Kidney glomerular epithelial cell (primary cell): ENCODE measurements at places on chromosomes 11 and 22.

DNA sequence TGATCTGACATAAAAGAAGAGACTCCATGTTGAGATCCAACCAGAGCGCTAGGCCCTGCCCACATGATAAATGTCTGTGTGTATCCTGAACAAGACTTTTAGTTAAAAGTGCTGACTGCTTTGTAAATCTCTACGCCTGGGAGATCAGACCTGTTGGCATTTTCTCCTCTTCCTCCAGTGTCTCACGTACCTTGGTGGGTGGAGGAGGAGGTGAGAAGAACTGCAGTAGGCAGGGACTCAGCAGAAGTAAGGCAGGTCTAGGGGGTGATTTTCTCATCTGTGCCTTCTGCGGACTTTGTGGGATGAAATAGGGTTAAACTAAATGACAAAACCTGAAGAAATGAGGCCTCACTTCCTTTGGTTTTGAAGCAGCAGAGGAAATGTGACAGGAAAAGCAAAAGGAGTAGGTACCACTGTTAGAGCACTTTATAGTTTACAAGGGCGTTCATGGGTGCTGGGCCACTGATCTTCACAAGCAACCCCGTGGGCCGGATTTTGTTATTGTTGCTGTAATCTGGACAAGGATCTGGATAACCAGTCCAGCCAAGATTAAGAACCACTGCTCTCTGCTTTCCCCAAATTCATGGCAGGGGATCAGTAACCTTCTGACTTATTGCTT is 36.7 kb upstream of the PLET1 start:
- no peak for DNase-seq

- DNase-seq, result no peak
Measured at GRCh38 chr22:44818727-44819126, 66.4 kb downstream of the ARHGAP8 start.

GRCh38 chr11:130476922-130477491 is 28.6 kb downstream of the ADAMTS15 start:
- DNase-seq, result no peak

- DNase-seq, result no peak
Measured at GRCh38 chr11:64990222-64990923, 6.4 kb downstream of the BATF2 start.

DNA sequence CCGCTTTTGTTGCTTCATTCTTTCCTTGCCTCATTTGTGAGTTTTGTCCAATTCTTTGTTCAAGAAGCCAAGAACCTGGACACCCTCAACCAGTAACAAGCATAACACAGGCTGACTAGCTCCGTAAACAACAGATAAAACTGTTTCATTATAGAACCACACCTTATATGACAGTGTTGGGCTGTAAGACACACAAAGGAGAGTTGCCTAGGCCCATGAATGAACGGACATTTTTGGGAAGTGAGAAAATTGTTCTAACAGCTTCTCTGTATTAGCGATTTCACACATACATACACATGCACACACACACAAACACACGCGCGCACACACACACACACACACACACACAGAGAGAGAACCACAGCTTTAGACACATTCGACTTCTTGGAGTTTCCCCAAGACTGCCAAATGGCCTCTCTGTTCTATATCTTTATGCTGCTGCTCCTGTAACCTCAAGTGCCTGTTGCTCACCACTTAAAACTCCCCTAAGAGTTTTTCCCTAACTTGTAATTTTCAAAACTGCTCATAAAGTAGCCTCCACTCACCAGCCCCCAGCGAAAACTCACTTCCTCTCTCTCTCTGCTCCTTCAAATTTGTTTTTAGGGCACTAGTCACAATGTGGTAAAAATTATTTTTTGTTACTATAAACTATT is 35.9 kb downstream of the CTSC start:
- DNase-seq, result no peak

- DNase-seq, result no peak
Measured at GRCh38 chr22:36125434-36125833, 35.1 kb downstream of the APOL3 start.

- no peak for DNase-seq
Measured at GRCh38 chr22:37999640-38000272, 15.4 kb upstream of the SOX10 start.

GRCh38 chr11:126990716-126991480 is 9.7 kb downstream of the KIRREL3 start:
- peak; percentile 61 for DNase-seq

- DNase-seq, result no peak
Measured at GRCh38 chr11:26901162-26901561, 92.8 kb upstream of the FIBIN start.

- no peak for DNase-seq
Measured at GRCh38 chr11:12214751-12215150, 104.4 kb downstream of the MICAL2 start.

- DNase-seq, result no peak
Measured at GRCh38 chr22:45335021-45335818, 25.5 kb downstream of the FAM118A start.

DNA sequence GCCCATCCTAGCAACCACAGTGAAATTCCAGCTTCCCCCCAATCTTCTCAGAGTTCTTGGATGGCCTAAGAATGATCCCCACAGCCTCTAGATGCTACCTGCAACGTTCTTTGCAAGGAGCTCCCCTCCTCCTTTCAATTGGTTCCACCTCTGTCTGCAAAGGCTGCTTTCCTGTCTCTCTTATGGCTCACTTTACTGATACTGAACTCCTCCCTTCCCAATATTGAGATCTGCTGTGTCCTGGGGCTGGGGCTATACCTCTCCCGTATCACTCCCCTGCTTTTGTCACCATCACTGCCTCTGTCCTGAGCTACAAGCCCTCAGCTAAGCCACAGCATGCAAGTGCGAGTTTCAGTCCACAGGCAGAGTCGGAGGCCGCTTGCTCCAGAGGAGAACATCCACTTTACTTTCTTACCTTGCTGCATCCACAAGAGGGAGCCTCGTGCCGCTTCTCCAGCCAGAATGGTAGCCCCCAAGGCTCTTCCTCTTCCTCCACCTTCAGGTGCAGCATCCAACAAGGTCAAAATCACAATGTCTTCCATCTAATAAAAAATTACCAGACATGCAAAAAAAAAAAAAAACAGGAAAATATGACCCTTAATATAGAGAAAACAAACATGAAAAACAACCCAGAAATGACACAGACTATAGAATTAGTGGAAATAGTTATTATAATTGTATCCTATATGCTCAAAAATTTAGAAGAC is 48.6 kb upstream of the TMEM45B start:
- DNase-seq, result no peak

- DNase-seq, result no peak
Measured at GRCh38 chr11:128235426-128235825, 351.9 kb downstream of the ETS1 start.

GRCh38 chr11:57244911-57245310 is 7.9 kb upstream of the APLNR start:
- DNase-seq, result no peak

DNA sequence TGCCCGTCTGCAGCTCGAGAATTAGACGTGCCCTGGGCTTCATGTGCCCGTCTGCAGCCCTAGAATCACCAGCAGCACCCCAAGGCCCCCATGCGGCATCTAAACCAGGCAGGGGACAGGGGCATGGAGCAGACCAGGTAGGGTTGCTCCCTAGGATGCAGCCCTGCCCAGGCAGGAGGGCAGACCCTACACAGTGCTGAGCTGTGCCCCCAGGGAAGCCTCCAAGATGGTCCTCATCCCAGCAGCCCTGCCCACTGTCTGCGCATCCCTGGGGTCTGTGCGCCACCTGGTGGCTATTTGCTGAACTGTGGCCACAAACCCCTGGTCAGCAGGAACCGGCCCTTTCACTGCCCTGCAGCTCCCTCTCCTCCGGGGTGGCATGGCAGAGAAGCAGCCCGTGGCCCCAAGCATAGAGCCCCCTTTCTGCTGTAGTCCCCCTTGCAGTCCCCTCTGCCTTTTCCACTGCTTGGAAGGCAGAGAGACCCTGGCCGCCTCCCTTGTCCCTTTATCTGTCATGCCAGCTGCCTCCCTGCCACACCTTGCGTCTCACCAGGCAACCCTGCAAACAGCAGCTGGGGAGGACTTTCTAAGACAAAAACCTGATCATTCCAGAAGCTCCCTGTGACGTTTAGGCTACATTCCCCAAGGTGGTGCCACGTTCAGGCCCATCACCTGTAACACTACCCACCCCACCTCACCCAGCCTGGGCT is 86.6 kb downstream of the KCNQ1 start:
- DNase-seq, result no peak

GRCh38 chr11:74703211-74703610 is 28.0 kb downstream of the CHRDL2 start:
- no peak for DNase-seq

GRCh38 chr22:50468626-50469025 is 6.2 kb downstream of the SBF1 start:
- no peak for DNase-seq

GRCh38 chr11:3781423-3781822 is 15.9 kb downstream of the NUP98 start:
- DNase-seq, result no peak

GRCh38 chr22:42977569-42977968 is 37.4 kb downstream of the PACSIN2 start:
- DNase-seq, result no peak

DNA sequence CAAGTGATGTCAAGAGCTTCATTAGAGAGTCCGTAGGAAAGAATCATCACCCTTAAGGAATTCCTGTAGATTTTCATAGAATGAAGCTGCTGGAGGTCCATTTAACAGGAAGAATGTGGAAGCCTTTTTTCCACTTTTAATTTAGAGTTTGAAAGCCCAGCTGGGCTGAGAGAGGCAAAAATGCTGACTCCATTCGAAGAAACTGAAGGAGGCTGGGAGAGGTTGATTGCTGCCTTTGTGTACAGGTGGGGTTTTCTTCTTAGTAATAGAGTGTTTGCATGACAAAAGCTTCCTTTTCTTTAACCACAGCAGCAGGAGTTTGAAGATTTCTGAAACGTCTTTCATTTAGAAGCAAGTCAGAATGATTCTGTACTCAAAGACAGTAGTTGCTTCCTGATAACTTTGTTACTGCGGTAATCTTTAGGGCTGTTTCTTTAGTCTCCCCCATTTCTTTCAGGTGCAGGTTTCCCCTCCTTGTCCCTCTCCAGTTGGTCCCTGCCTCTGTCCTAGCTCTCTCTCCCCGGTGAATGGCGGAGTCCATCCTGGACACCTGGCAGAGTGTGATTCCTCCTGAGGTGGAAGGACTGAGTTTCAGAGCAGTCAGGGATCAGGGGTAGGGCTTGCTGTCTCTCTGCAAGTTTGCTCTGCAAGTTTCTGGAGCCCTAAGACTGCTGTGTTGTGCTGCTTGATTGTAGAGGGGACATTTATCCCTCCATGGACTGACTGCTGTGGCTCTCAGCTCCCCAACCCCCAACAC is 166.2 kb downstream of the LDLRAD3 start:
- DNase-seq, result no peak

DNA sequence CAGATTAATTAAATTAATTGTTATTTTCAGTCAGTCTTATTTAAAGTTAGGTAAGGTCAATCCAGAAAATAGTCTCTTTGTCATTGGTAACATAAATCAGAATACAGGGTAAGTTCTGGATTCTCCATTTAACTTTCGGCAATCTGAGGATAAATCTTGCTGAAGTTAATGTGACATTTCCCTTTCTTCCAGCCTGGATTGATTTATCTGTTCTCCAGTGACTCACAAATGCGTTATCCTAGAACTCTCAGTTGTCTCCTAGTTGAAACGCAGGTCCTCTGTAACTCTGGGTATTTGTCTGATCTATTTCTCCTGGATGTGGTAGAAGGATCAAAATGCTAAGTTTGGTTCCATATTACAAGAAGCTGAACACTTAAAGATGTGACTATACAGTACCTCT is 21.0 kb downstream of the OR51E1 start:
- DNase-seq, result no peak

DNA sequence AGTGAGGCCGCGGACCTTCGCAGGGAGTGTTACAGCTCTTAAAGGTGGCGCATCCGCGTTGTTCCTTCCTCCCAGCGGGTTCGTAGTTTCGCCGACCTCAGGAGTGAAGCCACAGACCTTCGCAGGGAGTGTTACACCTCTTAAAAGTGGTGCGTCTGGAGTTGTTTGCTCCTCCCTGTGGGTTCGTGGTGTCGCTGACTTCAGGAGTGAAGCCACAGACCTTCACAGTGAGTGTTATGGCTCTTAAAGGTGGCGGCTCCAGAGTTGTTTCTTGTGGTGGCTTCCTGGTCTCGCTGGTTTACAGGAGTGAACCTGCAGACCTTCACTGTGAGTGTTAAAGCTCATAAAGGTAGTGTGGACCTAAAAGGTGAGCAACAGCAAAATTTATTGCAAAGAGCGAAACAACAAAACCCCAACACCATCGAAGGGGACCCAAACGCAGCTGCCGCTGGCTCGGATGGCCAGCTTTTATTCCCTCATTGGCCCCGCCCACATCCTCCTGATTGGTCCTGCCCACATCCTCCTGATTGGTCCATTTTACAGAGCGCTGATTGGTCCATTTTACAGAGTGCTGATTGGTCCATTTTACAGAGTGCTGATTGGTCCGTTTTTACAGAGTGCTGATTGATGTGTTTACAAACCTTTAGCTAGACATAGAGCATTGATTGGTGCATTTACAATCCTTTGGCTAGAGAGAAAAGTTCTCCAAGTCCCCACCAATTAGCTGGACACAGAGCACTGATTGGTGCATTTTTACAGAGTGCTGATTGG is 1.2 kb upstream of the TMEM45B start:
- no peak for DNase-seq

- DNase-seq, result no peak
Measured at GRCh38 chr11:102471474-102471873, 18.9 kb upstream of the TMEM123 start.

- DNase-seq, result no peak
Measured at GRCh38 chr11:3182462-3182852, 17.3 kb upstream of the OSBPL5 start.

- no peak for DNase-seq
Measured at GRCh38 chr11:43942662-43943371, 380 bp downstream of the C11orf96 start.

GRCh38 chr22:36162127-36163034 is 1.8 kb upstream of the APOL3 start:
- DNase-seq, result no peak

- no peak for DNase-seq
Measured at GRCh38 chr22:39245130-39246039, 603 bp upstream of the PDGFB start.

DNA sequence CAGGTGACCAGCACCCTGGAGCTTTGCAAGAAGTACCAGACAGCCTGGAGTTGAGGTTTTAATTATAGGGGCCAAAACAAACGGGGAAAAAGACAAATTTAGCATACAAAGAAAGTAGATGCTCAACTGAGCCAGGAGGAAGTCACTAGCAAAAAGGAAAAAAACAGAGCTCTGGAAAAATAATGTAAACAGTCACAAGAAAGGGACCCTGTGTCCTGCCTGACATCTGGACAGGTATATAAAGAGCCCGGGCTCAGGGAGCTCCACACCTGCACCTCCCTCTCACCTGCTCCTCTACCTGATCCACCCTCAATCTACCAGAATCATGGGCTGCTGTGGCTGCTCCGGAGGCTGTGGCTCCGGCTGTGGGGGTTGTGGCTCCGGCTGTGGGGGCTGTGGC is at the start of gene KRTAP5-10:
KRTAP5-10 (plus strand) TSS at position 301 of the 400 bp plus-strand sequence; CDS start at position 326, 25 bp downstream.
- DNase-seq, result no peak

GRCh38 chr11:90241414-90241813 is 18.6 kb upstream of the CHORDC1 start:
- no peak for DNase-seq
